AG10803 (cell line): ENCODE measurements at places on chromosomes 3 and 15.

- DNase-seq = no peak
These were observed 26.3 kb upstream of the POMGNT2 start for GRCh38 chr3:43132193-43132592.

DNA sequence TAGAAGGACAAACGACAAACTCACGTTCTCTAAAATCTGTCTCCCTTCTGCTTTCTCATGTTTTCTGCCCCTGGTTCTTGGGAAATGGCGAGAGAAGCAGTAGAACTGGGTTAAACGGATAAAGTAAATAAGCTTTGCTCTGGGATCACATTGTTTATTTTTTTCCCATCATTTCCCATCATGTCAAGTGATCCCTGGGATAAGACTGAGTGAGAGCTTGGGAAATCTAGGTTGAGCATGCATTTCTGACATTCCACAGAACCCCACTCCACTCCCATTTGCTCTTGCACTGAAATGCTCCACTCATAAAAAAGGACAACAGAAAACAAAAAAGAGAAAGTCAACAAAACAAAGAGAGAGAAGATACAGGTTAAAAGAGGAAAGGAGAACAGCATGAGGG lies 69.1 kb downstream of the SEMA6D start:
- no peak for DNase-seq

DNA sequence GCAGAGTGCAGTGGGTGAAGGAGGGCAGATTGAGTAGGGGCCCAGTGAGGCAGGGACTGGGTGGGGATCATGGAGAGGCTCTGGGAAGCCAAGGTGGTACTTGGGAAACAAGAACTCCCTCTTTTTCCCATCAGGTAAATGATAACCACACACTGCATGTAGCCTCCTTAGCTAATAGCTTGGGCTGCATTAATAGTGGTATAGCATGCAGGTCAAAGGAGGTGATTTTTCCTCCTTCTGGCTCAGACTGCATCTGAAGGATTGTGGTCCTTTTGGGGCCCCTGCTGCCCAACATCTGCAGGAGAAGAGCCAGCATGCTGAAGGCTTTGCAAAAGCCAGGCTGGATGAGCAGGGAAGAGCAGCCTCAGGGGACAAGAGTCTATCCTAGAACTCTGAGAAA lies 45.4 kb downstream of the PPCDC start:
- no peak for DNase-seq

GRCh38 chr3:78799681-78800080 lies 968.1 kb downstream of the ROBO1 start:
- DNase-seq = no peak

GRCh38 chr15:69061414-69061842 lies 46.9 kb downstream of the NOX5 start:
- DNase-seq = no peak

DNA sequence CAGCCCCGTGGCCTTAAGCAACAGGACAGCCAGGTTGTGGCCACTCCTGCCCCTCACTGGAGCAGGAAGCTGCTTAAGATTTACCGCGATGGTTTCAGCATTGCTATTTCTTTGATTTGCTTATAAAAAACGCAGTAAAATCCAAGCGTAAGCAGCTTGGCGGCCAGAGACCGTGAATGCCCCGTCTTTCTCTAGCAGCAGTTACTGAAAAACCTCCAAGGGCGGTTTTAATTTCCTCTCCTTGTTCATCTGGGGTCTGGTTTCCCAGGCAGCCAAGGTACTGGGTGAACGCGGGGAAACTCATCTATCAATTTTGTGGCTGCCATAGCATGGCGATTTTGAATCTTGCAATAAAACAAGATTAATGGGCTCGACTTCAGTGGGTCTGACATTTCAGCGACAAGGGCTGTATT lies 130.3 kb downstream of the MINAR1 start:
- peak; percentile 11 for DNase-seq

DNA sequence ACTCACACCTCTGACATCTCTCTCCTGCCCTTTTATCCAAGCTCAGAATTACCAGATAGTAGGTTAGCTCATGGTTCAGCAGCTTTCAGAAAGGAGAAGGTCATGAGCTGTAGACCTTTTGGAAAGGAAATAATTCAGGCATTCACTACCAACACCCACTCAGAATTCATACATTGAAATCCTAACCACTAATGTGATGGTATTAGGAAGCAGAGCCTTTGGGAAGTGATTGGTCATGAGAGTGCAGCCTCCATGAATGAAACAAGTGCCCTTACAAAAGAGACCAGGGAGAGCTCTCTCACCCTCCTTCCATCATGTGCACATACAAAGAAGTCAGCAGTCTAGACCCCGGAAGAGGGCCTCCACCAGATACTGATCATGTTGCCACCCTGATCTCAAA lies 315.8 kb upstream of the CCDC54 start:
- DNase-seq = no peak

DNA sequence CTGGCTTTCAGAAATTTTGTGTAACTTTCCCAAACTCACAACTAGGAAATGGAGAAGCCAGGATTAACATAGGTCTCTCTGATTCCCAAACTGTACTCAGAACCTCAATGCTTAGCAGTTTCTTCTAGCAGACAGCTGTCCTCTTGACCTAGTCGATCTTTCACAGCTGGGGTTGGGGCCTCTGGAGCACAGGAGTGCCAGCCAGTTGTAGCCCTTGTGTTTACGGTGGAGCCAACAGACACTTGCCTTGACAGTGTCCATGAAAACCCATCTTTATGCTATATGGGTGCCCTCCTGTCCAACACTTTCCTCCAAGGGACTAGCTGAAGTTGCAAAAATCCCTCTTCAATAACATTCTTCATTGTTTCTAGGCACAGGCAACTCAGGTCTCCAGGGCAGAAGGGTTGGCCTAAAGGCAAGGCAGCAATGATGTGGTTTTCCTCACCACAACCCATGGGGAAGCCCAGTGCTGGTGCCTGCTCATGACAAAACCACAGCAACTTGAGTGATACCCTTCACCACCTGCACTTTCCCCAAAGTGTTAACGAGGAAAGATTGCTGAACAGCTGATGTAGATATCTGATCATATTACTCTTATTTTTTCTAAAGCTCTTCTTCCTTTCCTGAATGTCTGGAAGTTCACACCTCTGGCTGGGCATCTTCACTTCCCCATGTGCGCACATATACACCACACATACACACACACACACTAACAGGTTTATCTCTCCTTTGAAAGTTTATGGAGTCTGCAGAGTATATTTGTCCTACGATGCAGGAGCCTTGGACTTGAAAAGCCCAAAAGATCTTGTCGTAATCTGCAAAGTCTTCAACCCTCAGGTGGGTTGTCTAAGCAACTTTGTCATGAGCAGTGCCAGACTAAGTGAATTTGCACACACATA lies 11.0 kb upstream of the KNG1 start:
- no peak for DNase-seq

- no peak for DNase-seq
These were observed 26.1 kb upstream of the KLHL6 start for GRCh38 chr3:183581496-183582155.

- no peak for DNase-seq
These were observed 69.9 kb upstream of the TP63 start for GRCh38 chr3:189561256-189561655.

DNA sequence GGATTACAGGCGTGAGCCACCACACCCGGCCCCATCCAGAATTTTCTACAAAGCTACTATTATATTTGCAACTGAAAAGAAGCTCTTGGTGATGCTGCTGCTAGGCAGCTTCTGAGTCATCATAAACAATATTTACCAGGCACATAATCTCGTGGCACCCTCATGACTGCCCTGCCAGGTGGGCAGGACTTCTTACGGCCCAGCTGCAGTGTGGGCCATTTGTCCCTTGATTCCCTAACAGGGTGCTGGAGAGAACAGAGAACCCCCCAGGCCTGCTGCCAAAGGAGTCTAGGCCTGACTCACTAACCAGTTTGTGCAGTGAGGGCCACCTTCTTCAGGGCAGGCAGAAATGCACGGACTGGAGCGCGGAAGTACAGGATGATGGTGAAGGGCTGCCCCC lies 4.9 kb downstream of the EPB42 start:
- DNase-seq = peak; percentile 10

- peak; percentile 26 for DNase-seq
These were observed 17.9 kb downstream of the STT3B start for GRCh38 chr3:31550452-31551251.

DNA sequence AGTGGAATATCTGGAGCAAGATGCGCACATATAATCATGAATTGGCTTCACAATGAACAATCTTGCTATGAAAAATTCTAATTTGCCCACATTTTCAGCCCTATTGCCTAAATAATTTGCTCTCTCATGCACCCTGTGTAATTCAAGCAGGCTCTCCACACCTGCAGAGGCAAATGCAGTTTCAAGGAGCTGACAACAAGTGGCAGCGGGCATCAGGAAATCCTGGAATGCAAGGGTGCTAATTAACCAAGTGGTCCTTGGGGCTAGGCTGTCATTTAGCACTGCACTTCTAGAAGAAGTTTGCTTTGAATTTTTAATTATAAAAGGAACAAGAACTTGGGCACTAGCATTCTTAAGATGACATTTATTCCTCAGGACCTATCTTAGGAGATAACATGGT lies 56.3 kb upstream of the ICE2 start:
- DNase-seq = no peak

- peak; percentile 3 for DNase-seq
These were observed 233.7 kb upstream of the ADAMTS9 start for GRCh38 chr3:64921281-64922065.

GRCh38 chr3:106302451-106303221 lies 433.8 kb upstream of the CBLB start:
- no peak for DNase-seq

DNA sequence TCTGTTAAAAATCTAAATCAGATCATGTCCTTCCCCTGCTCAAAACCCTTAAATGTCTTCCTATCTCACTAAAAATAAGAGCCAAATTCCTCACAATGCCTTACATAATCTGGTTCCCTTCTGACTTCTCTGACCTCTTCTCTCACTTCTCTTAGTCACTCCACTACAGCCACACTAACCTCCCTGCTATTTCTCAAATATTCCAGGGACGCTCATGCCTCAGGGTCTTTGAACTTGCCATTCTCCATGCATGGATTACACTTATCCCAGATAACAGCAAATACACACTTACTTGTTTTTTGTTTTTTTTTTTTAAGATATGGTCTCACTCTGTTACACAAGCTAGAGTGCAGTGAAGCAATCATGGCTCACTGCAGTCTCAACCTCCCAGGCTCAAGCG lies 8.5 kb downstream of the TP53BP1 start:
- no peak for DNase-seq

GRCh38 chr15:78007964-78008886 lies 69.3 kb downstream of the TBC1D2B start:
- DNase-seq = peak; percentile 86

GRCh38 chr3:155714295-155714718 lies 30.6 kb downstream of the PLCH1 start:
- no peak for DNase-seq

DNA sequence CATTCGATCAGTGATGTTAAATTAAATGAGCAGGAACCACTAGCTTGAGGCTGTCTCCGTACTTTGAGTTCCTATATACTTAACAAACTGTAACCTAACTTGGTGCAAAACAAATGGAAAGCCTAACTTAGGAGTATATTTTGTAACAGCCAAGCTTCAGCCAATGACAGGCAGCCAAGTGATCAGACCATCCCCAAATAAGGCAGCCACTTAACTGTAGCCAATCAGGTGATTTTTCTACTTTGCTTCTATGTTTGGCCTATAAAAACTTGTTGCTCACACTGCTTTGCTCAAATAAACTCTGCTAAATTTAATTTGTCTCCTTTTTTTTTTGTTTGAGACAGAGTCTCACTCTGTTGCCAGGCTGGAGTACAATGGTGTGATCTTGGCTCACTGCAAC lies 19.3 kb upstream of the ZNF770 start:
- DNase-seq = no peak

DNA sequence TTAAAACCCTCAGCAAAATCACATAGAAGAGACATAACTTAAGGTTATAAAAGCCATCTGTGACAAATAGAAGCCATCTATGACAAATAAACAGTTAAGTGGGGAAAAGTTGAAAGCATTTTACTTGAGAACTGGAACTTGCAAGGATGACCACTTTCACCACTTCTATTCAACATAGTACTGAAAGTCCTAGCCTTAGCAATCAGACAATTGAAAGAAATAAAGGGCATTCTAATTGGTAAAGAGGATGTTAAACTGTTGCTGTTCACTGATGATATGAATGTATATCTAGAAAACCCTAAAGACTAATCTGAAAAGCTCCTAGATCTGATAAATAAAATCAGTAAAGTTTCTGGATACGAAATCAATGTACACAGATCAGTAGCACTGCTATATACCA lies 186.9 kb upstream of the SATB1 start:
- DNase-seq = no peak

- no peak for DNase-seq
These were observed 428.9 kb downstream of the NLGN1 start for GRCh38 chr3:173826416-173826815.

- DNase-seq = peak; percentile 40
These were observed 11.8 kb upstream of the TMEM87A start for GRCh38 chr15:42285034-42285433.

DNA sequence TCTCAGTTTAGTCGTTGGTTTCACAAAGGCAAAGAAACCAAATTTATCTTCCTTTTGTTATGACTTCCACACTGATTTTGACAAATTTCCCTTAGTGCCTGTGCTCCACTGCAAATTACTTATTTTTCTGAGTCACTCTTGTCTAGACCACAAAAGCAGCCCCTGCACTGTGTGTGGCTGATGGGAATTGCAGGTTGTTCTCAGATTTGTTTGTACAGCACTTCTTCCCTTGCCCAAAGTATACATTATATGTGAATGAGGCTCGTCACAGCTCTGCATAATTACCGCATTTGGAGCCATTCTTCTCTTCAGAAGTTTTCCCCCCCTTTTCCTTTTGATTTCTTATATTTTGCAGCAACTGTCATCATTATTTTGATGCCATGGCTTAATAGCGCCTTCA lies 354.2 kb upstream of the IL12A start:
- DNase-seq = peak; percentile 22

GRCh38 chr3:129195731-129196256 lies 12.1 kb upstream of the CNBP start:
- DNase-seq = peak; percentile 95

DNA sequence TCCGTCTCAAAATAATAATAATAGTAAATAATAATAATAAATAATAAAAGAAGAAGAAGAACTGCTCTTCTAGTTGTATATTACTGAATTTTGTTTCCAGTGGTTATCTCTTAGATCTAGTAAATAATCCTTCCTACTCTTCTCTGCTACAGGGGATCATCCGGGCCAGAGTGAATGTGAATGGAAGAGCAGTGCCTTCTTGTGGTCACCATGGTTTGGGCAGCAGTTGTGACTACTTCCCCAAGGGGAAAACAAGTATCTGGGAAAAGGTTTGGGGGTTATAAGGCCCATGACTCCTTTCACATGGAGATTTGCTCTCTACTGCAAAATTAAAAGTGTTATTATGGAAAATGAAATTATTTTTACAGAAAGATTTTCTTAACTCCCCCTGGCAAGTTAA lies 5.5 kb upstream of the OR5K1 start:
- DNase-seq = no peak

DNA sequence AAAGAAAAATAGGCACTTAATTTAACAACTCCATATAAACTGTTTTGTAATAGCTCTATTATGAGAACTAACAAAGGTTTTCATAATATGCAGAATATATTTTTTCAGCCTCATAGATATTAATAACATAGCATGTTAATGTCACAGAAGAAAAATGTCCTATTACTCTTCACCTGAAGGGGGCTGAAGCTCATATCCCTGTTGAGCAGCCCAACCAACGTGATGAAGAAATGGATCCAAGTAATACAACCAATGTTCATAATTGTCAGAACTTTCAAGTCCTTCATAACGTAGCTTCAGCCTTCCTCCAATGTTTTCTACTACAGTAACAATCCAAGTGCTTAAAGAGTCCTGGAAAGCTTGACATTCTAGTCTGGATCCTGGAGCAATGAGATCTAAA lies 34.5 kb upstream of the STIMATE start:
- no peak for DNase-seq
